Activated CD4-positive, alpha-beta T cell treated with anti-CD3 and anti-CD28 coated beads for 24 hours (primary cell): ENCODE measurements at places on chromosomes 7 and 10.

GRCh38 chr7:66353547-66353946 is 148.4 kb downstream of the TPST1 start:
- no peak for DNase-seq

GRCh38 chr10:117609095-117609795 is 66.7 kb downstream of the EMX2 start:
- DNase-seq, result no peak

- no peak for DNase-seq
Observed at GRCh38 chr7:84372155-84372621, 177.6 kb upstream of the SEMA3A start.

GRCh38 chr10:104080762-104081161 is 4.9 kb downstream of the COL17A1 start:
- DNase-seq, result no peak
